ENCODE measurements at places on chromosomes 13 and 19. TPM values are rescaled to one million over a fixed set of nuclear protein-coding genes. Genes with fewer than 3 reads are reported as not detected.

Gene UBL3
- 48.5 TPM for total RNA-seq

Gene IGSF23
- not detected for total RNA-seq

Gene KLK15
- total RNA-seq = not detected

Gene COX7A1
- total RNA-seq = 0.64 TPM

Gene JAK3
- 1.8 TPM for total RNA-seq

Gene SWSAP1
- total RNA-seq = 1.8 TPM

Gene PEAK3
- total RNA-seq = not detected

Gene KANK3
- 0.94 TPM for total RNA-seq

Gene LRRC63
- total RNA-seq = not detected

Gene PODNL1
- total RNA-seq = 3.3 TPM

Gene NTF4
- 7.3 TPM for total RNA-seq

Gene PLK5
- total RNA-seq = not detected

Gene HSH2D
- total RNA-seq = not detected

Gene MIA
- total RNA-seq = 2.5 TPM

Gene KASH5
- not detected for total RNA-seq

Gene NLRP7
- not detected for total RNA-seq

Gene ADGRE3
- total RNA-seq = not detected

Gene CAPS
- total RNA-seq = 7.2 TPM

Gene METTL21C
- total RNA-seq = not detected

Gene NKG7
- not detected for total RNA-seq

Gene EBPL
- total RNA-seq = 57.6 TPM

Gene FFAR3
- not detected for total RNA-seq

Gene CNN1
- total RNA-seq = 236 TPM

Gene IZUMO2
- not detected for total RNA-seq

Gene RASAL3
- total RNA-seq = 0.14 TPM

Gene MBD3L2
- 0.57 TPM for total RNA-seq

Gene PLPPR3
- total RNA-seq = 29.2 TPM

Gene USHBP1
- total RNA-seq = not detected

Gene KLK1
- total RNA-seq = not detected

Gene CD70
- total RNA-seq = 0.48 TPM

Gene C19orf81
- total RNA-seq = not detected

Gene FREM2
- total RNA-seq = 0.67 TPM

Gene ABHD13
- total RNA-seq = 8.5 TPM

Gene VSTM1
- not detected for total RNA-seq

Gene ACP5
- not detected for total RNA-seq

Gene ELSPBP1
- not detected for total RNA-seq

Gene RFPL4A
- not detected for total RNA-seq

Gene RDH13
- 18.8 TPM for total RNA-seq

Gene SCN1B
- 3.0 TPM for total RNA-seq

Gene SHANK1
- total RNA-seq = not detected

All from astrocyte (in vitro differentiated cells and primary cell).